ENCODE measurements at places on chromosomes 16 and 17.

DNA sequence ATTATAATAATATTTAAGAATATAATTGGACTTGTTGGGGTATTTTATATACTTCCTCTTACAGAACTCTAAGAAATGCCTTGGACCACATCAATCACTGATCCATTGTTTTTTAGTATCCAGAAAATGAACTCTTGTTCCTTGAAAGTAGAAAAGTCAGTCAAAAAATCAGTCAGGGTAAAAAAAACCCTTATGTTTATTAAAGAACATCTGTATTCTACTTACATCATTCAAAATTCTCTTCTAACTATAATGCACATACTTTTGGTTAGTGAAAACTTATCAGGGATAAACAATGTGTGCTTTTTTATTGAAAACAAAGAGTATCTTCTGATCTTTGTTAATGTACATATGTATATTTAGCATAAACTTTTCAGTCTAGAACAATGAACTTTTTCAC is 23.5 kb upstream of the CDR2 start:
- no peak for DNase-seq

- no peak for DNase-seq
Measured at GRCh38 chr17:57565176-57565575, 179.9 kb downstream of the CCDC182 start.

GRCh38 chr17:15498107-15498506 is 30.7 kb upstream of the CDRT4 start:
- DNase-seq, result peak; percentile 36

DNA sequence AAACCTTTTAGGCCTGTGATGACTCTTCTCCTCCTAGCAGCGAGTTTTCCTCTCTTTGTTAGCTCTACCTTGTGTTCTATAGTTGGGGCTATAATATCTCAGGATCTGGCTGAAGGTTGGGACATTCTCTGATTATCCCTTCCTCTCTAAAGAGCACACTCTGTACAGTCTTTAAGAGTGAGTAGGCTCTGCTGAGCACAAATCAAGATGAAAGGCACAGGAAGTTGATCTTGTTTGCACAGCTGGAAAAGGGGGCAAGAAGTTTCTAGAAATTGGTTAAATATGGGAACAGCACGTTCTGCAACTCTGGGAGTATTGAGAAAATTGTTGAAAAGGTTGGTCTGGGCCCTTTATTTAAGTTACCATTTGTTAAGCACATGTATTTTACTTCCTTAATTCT is 240.9 kb downstream of the CDH11 start:
- no peak for DNase-seq

GRCh38 chr17:43673516-43674323 is 12.0 kb upstream of the MEOX1 start:
- DNase-seq, result peak; percentile 75

- DNase-seq, result no peak
Measured at GRCh38 chr16:19338335-19338734, 52.8 kb downstream of the CLEC19A start.

DNA sequence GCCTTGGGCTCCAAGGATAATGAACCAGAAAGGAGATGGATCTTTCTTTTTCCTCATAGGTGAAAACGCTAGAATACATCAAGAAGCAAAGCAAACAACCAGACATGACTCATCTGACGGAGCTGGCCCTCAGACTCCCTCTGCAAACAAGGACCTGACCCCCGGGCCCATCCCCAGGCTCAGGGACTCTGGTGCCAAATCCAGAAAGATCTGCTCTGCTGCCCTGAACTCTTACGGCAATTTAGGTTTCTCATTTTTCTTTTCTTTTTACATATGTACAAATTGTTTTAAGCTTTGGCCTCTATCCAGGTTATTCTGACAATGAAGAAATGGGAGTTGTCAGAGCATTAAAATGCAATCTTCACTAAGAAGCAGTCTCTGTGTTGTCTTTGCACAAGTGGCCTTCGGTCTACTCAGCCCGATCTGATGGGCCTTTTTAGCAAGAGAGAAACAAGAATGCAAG is 17.7 kb downstream of the KNOP1 start:
- DNase-seq, result peak; percentile 73

DNA sequence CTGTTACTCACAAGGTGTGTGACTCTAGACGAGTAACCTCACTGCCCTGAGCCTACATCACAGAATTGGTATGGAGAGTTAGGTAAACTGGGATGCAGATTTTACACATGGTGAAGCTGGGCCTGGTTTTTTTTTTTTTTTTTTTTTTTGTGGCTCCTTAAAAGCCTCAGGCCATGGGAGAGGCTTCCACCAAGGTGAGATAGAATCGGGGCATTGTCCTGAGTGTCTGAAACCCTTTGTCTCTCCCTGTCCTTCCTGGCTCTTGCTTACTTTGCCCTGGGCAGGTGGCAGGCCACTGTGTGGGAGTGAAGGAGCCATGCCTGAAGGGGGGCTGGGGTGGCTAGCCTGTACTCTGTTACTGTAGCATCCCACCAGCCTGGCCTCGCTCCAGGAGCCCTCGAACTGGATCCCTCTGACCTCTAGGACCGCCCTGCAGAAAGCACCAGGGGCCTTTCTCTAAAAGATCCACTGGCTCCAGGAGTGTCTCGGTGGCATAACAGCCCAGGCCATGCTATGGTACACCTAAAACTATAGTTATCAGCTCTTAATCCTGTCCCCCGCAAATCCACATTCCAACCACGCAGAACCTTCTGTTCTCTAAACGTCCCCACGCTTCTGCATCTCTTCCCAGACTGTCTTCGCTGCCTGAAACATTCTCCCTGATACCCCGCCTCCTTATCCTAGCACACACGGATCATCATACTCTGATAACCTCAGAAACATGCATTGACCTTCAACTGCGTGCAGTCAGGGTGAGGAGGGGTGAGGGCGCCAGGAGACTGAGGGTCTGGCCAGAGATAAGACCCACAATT is 1.7 kb upstream of the SLC13A2 start:
- no peak for DNase-seq

GRCh38 chr17:2060681-2061440 is 6.0 kb downstream of the HIC1 start:
- no peak for DNase-seq

- peak; percentile 21 for DNase-seq
Measured at GRCh38 chr16:82943371-82943770, 316.6 kb downstream of the CDH13 start.

DNA sequence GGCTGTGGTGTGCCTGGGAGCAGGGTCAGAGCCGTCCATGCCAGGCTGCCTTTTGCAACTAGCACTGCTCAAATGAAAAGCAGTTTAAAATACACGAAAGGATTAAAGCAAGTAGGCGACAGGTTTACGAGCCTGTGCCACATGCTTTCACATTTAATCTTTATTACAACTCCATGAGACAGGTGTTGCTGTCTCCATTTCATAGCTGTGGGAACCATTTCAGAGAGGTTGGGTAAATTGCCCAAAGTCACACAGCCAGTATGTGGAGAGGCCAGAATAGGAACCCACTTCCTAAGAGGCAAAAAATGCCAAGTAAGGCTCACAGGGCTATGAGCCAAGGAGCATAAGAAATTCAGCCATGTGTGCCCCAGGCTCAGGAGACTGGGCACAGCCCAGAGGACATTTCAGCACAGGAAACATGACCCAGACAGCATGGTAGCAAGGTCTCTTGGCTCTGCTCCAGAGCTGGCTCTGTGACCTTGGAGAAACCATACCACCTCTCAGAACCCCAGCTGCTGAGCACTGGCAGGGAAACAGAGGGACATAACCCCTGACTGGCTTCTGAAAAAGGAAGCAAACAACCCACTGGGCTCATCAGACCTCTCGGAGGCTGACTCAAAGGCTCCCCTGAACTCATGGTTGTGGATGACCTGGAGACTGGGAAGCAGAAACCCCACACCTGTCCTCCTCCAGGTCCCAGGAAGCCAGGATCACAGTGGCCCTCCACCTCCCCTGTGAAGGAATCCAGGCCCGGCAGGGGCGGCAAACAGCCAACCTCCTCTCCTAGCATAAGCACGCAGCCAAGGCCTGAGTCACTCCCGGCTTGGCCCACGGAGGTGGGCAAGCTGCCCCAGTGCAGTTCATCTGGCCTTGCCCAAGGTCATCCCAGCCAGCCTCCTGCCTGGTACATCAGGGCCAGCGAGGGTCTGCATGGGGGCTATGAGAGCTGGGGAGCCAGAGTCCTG is 40.3 kb upstream of the MRPS23 start:
- DNase-seq, result peak; percentile 97

DNA sequence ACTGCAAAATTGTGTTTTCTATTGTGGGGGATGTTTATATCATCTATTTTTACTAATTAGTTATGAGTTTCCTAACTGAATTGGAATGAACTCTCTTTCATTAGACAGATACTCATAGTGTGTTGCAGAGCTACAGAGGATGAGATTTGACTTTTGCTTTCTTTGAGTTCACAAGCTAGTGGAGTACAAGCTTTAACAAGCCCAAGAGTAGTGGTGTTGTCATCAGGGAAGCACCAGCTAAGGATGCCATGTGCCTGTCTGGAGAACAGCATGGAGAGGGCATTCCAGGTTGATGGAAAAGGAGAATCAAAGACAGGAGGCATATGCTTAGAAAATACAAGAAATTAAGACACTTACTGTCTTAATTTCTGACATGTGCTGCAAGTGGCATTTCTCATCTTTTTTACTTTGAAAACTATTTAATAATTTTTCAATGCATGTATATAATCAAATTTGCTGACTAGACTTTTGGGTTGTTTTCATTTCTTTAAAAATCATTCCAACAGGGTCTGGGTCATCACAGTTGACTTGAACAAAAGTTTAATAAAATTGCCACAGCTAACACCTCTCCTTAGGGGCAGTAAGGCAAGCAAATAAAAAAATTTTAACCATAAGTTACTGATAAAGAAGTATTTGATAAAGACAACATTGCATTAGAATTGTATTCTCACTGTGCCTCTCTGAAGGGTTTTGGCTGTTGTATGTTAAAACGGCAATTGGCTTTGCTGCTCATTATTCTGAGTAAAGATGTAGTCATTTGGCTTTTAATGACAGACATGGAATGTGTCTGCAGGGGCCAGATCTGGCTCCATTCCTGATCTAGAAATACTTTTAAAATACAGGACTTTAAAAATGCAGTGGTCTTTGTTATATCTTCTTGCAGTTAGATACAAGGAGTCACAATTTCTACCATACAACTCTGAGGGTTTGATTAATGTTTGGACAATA is 323.7 kb upstream of the CDH11 start:
- DNase-seq, result peak; percentile 52

- DNase-seq, result no peak
Measured at GRCh38 chr17:31523862-31524730, 132.6 kb downstream of the RAB11FIP4 start.

GRCh38 chr17:45403906-45404490 is 28.7 kb downstream of the ARHGAP27 start:
- no peak for DNase-seq

- no peak for DNase-seq
Measured at GRCh38 chr17:70859829-70860228, 690.5 kb downstream of the KCNJ2 start.

DNA sequence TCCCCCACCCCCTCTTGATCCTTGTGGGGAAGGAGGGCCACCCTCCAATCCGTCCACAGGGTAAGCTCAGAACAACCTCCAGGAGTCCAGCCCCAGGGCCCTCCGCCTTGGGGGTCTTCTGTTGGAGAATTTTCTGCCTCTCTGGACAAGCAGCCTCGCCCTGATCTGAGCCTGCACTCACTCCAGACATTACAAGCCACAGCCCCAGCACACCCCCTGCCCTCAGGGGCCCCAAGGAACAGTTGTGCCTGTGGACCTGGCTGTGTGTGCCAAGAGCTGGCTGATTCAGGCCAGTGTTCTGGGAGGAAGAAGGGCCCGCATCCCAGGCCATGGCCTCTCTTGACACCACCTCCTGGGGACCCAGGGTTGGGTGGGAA is 477 bp upstream of the ARHGAP27 start:
- peak; percentile 19 for DNase-seq

DNA sequence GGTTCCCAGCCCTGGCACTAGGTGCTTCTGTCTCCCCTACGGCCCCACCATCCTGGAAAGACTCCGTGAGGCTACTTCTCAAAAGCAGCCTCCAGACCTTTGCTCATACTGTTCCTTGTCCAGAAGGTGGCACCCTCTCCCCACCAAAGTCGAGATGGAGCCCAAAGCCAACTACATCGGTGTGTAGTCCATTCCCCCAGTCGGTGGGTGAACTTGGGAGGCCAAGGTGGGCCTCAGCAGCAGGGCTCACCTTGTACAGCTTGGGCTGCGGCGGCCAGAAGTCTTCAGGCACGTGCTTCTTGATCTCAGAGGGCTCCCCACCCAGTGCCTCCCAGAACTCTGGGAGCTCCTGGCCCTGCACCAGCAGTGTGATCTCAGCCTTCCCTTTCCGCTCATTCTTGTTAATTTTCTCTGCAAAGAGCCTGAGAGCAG is 10.2 kb downstream of the FLII start:
- DNase-seq, result peak; percentile 76

GRCh38 chr17:64447526-64447925 is 1.4 kb upstream of the MILR1 start:
- DNase-seq, result no peak

DNA sequence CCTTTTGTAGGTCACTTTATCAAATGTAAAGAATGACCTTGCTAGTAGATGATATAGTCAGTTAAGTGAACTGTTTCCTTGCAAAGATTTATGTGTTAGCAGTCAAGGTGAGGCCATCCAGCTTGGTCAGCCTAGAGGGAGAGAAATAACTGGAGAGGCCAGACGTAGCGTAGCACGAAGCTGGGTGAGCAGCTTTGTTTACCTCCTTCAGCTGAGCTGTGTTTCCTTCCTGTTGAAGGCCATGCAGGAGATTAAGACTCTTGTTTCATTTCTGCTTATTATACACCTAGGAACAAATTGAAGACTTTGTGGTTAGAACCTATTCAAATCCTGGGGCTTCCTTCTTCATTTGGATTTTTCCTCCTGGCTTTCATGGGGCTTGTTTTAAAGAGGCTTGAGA is 267.1 kb downstream of the PHKB start:
- DNase-seq, result no peak

DNA sequence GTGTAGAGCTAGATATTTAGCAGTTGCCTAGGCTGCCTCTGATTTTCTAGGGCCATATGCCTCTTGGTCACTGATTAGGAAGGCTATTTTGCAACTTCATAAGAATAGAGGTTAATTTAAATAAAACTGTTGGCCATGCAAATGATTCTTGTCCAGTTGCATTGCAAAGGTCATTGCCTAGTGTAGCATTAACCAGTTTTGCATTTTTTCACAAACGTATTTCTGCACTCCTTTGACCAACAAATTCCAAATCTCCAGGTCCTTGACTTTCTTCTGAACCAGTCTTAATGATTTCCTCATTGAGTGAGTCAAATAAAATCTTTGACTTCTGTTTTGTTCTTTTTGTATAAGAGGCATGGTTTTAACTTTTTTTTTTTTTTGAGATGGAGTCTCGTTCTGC is 33.5 kb downstream of the ERCC4 start:
- DNase-seq, result no peak

DNA sequence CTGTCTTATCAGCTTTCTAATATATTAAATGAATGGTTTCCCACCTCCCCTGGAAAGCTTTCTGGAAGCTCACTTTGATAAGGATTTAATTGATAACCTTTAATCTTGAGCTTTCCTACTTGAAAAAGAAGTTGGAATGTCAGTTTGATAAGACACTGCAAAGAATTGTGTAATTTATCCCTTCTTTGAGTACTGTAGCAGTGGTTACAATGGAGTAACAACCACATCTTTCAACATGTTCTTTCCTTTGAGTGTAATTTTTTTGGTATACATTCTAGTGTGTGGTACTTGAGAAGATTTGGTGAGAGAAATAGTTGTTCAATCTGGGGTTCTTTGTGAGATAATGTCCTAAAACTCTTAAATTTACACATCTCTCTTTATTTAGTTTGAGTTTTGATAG is 43.4 kb downstream of the CPD start:
- DNase-seq, result no peak

- no peak for DNase-seq
Measured at GRCh38 chr17:20085283-20085845, 76.2 kb downstream of the SPECC1 start.
